NCI-H187 treated with DMSO at 0.1 percent for 48 hours (cell line): ENCODE measurements at places on chromosomes 4 and X.

DNA sequence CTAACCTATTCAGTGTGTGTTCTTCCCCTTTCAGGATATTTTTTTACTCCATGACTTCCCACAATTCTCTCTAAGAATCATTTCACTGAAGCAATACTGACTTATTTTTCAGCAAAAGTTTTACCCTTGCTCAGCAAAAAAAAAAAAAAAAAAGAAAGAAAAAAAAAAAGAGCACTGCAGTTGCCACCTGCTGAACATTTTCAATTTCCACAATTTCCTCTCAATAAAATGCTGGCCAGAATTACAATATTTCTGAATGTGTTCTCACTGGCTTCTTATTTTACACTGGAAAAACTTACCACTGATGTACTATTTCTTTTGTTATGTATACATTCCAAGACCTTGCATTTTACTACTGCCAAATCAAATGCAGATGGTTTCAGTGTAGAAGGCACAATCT is 210.4 kb downstream of the PAPSS1 start:
- DNase-seq = no peak

DNA sequence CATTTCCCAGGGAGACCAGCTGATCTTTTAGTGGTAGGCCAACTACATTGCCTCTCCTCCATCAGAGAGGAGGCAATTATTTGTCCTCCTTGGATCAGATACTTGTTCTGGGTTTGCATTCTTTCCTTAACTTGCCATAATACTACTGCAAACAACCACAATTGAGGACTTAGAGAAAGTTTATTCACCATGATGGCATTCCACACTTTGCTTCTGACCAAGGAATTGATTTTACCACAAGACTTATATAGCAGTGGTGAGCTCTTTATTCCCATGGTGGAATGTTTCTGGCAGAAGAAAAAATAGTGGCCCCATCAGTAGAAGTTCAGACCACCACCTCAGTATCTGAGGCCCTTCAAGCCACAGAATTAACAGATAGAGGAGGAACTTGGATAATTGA is 123.9 kb upstream of the PPP3CA start:
- no peak for DNase-seq

DNA sequence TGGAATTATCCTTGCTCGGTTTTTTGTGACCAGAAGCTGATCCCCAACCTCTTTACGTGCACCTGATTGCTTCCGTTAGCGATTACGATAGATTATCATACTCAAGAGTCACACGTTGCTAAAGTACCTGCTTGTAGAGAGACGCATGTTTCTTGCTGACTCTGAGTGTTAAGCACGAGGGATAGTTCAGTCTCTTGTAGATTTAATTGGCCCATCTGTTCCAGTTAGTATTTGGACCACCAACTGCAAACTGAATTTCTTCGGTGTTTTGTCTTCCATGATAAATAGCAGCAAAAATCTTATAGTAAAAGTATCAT is 516 bp upstream of the COX18 start:
- DNase-seq = no peak

GRCh38 chr4:103198111-103198765 is at the start of gene CENPE:
Gene CENPE, minus strand, starts transcription at chr4:103198343. Its CDS starts 24 bp downstream, at chr4:103198319.
- DNase-seq = peak; percentile 30

GRCh38 chr4:140833280-140833679 is 77.1 kb upstream of the TBC1D9 start:
- DNase-seq = no peak

DNA sequence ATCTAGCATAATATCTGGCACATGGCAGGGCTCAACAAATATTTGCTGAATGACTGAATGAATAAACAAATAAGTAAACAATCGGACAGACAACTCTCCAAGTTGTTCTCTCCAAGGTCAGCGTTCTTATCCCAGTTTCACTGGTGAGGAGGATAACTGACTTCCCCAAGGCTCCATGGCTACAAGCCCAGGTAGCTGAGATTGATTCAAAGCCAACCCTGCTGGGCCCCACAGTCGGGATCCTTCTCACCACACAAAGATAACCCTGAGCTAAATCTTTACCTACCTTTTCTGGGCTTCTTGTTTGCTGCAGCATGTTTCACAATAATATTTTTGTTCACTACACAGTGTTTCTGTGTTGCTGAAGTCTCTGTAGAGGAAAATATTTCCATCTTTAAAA is 54.9 kb downstream of the USP46 start:
- DNase-seq = no peak

DNA sequence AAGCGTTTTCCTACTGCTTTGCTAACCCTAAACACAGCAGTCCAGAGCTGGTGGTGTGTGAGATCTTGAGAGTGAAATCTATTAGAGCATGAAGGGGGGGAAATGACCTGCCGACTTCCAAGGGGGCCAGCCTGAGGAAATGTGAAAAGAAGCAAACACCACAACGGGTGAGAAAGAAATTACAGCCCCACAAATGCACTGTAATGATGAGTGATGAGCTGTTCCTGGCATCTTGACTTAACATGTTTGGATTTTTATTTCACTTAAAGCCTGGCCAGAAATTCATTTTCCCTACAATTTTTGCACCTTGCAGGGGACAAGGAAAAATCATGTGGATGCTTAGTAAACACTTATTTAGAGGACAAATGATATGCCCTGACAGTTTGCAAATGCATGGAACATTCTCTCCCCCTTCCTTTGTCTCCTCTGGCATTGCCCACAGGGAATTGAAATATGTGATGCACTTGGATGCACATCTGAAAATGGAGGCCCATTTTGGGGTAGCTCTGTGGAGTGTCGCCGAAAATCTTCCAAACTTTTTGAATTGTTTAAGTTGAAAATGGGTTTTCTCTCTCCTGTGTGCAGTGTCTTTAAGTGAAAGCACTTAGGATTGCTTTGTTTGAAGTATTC is 84.3 kb upstream of the TMEM150C start:
- no peak for DNase-seq

GRCh38 chrX:27731962-27732361 is 75.8 kb upstream of the MAGEB10 start:
- no peak for DNase-seq

- no peak for DNase-seq
Observed at GRCh38 chrX:41449131-41449530, 2.0 kb downstream of the NYX start.

DNA sequence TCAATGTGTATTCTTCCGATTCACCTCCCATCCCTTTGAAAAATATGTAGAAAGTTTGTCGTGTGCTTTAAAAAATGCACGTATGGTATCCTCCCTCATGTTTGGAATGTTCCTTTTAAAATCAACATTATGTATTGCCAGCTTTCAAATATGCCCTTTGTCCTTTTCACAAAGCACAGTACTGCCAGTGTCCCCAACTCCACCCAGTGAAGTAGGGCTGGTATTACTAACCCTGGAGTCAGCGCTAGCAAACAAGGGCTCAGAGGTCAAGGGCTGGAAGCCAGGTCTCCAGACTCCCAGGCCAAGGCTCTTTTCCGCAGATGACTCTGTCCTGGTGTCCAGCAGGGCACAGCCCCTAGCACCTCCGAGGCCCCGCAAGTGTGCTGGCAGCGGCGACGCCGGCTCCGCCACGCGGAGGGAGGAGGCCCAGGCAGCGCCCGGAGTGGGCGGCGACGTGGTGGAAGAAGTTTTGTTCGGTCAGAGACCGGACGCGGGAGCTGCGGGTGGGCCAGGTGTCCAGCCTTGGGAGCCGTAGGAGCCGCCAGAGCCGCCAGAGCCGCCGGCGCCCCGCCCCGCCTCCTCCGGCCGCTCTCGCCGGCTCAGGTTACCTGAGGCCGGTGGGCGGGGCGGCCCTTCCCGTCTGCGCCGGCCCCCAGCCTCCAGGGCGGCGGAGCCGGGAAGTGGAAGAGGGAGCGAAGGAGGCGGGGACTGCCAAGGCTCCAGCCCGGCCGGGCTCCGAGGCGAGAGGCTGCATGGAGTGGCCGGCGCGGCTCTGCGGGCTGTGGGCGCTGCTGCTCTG is at the start of gene IL13RA1:
IL13RA1 (plus strand) TSS at position 720 of the 799 bp plus-strand sequence; CDS start at position 753, 33 bp downstream.
- peak; percentile 26 for DNase-seq

DNA sequence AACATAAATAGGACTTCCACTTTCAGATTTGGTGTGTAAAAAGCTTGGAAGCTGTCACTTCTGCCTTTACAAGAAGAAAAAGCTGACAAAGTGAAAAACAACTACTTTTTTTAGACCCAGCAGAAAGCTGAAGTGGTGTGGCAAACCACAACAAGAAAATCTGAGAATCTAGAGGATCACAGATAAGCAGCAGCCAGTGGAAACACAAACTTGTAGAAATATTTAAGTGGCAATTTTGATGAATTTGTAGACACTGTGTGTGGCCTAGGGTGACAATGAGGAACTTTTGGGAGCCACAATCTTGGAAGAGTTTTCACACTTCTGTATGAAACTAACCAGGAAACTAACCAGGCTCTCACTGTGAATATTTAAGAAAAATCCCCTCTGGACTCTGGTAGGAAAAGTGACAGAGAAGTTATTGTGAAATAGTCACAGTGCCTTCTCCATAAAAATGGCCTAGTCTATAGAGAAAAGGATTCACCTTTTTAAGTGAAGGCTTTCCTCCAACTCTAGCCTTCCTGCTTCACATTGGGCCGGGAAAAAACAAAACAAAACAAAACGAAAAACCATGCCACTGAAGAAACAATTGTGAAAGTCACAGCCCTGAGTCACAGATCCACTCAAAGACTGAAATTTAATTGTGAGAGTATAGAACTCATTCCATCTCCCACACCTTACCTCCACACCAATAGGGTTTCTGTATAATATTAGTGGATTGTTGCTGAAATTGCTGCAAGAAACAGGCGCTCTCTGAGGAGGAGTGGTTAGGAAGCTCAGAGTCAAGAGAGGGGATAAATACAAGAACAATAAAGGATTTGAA is 26.7 kb upstream of the GUCY1A1 start:
- DNase-seq = no peak

GRCh38 chr4:40980318-40980883 is 230.6 kb downstream of the NSUN7 start:
- no peak for DNase-seq

DNA sequence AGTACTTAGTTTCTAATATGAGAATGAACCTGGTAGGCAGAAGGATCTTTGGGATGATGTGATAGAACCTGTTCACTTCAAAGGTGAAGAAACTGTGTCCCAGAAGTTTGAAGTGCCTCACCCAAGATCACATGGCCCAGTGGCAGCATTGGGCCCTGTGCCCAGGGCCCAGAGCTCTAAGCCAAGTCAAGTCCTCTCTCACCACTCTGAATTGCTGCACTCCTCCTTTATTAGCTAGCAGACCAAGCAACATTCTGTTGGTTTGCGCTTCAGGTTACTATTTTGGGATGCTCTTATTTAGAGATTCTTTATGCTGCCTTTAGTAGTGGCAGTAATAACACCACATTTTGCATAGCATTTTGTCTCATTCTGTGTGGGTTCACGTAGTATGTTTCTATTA is 82.7 kb downstream of the PARM1 start:
- DNase-seq = no peak

GRCh38 chr4:106034751-106035150 is 139.5 kb downstream of the NPNT start:
- DNase-seq = no peak

DNA sequence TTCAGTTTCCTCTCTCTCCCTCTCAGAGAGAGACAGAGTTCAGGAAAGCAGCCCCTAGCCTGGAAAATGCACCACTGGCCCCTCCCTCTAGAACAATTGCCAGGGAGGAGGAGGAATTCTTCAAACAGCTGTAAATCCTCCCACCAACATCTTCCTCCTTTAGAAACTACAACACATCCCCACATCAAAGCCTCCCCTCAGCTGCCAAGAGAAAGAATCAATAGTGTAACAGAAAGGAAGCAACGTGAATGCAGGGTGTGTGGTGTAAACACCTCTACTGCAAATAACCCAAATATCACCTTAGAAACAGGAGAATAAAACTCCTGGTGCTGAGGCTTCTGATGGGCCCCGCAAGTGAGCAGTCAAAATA is 249.9 kb upstream of the GATB start:
- DNase-seq = no peak

DNA sequence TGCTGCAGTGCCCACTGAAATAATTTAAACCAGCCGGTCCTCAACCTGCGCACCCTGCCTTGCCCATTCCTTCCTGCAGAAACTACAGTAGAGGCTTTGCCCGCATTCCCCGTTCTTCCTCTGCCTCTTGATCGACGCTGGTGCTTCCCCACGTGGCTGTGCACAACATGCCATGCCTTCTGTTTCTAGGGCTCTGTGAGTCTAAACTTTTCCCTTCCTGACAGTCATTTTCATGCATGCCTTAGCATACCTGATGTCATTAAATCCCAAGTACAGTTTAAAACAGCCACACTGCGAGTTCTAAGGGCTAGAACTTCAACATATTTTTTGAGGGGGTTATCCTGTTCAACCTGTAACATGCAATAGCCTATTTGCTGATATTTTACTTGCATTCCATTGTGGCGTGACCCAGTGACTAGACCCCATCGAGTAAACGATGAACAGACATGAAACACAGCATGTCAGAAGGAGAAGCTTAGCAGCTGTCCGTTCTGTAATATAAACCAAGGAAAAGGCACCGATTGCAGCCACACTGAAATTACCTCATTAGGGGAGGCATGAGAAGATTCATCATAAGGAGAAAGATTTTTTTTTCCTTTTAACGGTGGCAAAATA is 232.5 kb downstream of the ARHGAP10 start:
- DNase-seq = no peak

DNA sequence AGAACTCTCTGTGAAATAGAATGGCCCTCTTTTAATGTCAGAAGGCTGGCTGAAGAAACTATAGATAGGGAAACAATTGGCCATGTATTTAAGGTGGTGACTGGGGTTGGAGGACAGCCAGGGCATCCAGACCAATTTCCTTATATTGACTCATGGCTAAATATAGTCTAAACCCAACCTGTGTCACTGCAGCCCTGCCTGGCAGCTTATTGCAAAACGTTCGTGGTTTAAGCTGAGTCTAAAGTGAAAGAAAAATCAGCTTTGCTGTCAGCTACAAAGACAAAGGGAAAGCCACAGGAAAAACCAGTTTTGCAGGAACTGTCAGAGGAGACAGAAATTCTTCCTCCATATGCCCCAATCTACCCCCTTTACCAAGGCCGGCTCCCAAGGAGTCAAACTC is 902.8 kb upstream of the NDST4 start:
- no peak for DNase-seq

DNA sequence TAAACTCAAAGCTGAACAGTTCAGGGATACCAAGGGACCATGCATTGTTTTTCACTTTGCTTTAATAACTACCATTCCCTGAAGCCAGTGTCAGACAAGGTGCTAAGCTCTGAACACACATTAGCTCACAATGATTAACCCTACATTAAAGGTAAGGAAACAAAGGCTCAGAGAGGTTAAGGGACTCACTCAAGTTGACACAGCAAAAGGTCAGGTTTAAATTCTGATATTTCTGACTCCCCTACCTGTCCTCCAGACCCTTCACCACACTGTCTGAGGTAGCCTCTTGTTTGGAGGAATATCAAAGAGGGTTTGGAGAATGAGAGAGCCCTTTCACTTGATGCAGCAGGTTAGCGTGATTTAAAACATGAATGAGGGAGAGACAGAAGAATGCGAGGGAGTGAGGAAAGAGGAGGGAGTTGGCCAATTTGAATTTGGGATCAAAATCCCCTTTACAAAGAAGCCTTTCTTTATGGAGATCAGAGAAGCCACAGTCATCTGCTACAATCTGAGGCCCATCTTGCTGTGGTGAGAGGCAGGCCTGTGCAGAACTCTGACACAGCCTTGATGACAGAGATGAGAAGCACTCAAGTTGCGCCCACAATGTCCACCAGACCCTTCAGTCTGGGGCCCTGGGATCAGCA is 103.5 kb downstream of the FHDC1 start:
- DNase-seq = no peak
